ENCODE measurements at places on chromosomes 12 and 14. TPM values are rescaled to one million over a fixed set of nuclear protein-coding genes. Genes with fewer than 3 reads are reported as not detected.

GRCh38 chr14:20195911-20196310 lies 5.2 kb downstream of the OR11G2 start:
- DNase-seq: no peak

GRCh38 chr14:50060871-50061663 lies 55.3 kb downstream of the VCPKMT start:
- DNase-seq: peak; percentile 23

DNA sequence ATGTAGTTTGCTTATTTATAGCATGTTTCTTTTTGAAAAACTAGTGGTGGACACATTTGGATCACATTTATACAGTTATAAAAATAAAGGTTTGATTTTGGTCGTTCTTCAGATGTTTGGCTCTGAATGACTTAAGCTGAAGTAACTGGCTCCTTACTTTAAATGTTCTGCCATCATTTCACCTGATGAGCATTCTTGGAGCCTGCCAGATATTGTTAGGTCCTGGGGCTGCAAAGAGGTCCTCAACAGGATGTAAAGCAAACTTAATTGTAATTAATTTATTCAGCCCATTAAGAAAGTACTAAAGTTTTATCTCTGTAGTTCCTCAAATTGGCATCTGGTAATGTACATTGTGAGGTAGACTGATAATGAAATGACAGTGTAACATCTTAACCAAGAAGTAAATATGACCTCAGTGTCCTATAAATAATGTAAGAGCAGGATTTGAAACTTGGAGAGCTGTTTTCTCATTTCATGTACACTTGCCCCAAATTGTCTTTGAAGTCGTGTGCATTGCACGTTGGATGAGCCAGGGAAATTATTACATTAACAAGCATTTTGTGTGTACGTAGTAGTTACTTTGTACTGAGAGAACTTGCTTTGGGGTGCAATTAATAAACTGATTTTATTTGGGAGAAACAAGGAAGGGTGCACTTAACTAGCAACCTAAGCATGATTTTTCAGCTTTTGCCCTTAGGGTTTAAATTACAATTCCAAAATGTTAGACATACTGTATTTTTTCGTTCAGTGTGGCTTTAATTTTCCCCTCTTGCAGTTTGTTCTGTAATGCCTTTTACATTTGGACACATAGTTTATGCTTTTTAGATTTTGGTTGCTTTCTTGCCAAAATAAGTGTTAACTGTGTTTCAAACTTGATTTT lies 7.5 kb downstream of the EIF5 start:
- DNase-seq: no peak

DNA sequence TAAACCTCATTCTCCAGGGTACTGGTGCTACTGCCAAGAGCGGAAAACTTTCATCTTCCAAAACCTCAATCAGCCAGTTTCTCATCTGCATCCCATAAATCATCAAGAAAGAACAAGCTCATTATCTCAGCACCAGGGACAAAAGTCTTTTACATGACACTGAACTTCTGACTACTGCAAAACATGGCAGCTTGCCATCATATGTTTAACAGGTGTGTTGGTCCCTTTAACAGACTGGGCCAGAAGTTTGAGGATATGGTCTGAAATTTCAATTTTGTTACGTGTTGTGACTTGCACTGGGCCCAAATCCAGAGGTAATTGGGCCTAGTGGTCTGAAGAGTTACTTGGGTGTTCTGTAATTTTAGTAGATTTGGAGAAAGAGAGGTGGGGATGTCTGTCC lies 305.4 kb upstream of the SEL1L start:
- no peak for DNase-seq

DNA sequence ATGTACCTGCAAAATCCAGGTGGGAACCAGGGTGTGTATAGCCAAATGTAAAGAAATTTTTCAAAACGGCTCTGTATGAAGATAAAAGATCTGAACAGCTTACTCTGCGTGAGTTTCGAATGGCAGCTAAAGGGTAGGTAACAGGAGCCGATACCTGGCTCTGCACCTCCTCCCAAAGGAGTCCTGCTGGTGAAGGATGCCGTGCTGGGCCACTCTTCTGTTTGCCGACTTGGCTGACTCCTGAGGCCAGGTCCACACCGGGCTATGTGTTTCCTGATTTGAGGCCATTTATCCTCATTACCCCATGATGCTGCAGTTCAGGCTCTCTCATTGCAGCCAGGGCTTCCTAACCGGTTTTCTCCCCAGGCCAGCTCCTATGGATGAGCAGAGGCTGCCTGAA lies 244.6 kb downstream of the SLC41A2 start:
- DNase-seq: no peak

DNA sequence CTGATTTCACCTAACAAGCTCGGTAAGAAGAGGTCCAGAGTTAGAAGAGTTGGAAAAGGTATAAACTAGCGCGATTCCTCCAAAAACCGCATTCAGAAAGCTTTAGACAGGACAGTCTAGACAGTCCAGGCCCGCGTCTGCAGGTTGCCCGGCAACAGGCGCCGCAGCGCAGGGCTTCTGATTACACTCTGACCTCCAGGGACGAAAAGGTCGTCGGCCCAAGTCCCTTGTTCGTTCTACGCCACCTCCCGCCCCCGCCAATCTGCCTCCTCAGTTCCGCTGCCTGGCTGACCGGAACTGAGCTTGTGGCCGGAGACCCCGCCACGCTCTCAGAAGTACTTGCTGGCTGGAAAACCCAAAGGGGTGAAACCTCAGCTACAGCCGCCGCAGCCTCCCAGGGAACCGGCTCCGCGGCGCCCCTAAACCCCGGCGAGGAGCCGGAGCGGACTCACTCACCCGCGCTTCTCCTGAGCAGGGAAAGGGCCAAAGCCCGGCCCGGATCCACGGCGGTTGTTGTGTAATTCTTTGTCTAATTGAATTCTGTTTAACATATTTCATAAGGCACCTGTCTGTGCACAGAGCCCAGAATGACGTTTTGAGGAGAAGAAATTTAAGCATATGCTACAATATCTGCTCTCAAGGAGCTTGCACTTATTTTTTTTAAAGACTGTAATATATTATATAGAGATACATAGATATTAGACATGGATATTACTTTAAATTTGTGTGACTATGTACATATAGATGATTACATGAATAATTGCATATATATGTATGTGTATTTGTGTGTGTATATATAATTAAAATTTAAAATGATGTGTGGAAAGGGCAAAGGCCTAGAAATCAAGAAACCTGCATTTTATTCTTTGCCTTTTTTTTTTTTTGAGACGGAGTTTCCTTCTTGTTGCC lies at the start of gene CAPS2:
CAPS2 (minus strand) TSS at position 407 of the 909 bp plus-strand sequence. CDS start 3,826 bp downstream, outside the sequence.
- DNase-seq: peak; percentile 80

GRCh38 chr12:11916771-11917170 lies 154.0 kb upstream of the BCL2L14 start:
- DNase-seq: no peak

GRCh38 chr12:52137746-52138145 lies 54.1 kb downstream of the KRT80 start:
- DNase-seq: no peak

DNA sequence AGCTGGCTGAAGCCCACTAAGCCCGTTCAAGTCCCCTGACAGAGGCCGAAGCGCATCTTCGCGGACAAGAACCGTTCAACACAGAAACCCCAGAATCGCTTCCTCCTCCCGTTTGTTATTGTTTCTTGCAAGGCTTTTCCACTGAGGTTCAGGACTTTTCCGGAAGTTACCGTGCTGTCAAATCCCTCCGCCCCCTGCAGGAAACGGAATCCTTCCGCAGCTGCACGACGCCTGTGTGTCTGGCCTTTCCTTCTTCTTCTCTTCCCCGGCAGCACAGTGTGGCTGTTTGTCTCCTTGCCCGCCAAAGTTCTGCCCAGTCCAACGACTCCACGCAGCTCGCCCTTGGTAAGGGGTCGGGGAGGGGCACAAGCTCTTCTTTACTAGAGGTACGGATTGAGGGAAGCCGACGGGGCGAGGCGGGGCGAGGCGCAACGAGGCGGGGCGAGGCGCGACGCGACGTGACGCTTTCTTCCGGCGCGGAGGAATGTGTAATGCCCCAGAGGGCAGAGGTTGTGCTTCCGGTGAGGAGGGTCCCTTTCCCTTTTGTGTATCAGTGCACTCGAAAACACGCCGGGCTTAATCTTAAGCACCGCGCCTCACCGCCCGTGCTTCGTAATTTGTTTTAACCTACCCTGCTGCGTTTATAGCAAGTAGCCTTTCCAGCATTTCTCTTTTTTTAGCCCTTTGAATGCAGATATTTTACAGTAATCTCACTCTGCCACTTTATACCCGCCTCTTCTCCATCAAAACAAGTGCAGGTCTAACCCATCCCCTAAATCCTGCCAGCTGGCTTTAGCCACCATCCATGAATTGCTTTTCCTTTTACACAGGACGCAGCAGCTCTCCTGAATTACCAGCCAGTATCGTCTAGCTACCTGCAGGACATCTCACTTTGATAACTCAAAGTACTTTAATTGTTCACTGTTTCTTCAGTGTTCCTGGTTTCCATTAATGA lies at the start of gene KDM5A:
KDM5A (minus strand) TSS at position 179 of the 955 bp plus-strand sequence. CDS start 229 bp downstream, outside the sequence.
- DNase-seq: peak; percentile 92

The PTPRR gene
- polyA plus RNA-seq: 0.79 TPM

The TAS2R7 gene
- not detected for polyA plus RNA-seq

The NKX2-1 gene
- polyA plus RNA-seq: not detected

The KCNJ8 gene
- 16.9 TPM for polyA plus RNA-seq

The CALCOCO1 gene
- 146 TPM for polyA plus RNA-seq

Measured in left renal cortex interstitium (tissue), 4 donors.